D721Med (cell line): ENCODE measurements at places on chromosomes 12 and 14.

GRCh38 chr14:41167040-41167439, 439.6 kb upstream of the LRFN5 start:
- no peak for DNase-seq

DNA sequence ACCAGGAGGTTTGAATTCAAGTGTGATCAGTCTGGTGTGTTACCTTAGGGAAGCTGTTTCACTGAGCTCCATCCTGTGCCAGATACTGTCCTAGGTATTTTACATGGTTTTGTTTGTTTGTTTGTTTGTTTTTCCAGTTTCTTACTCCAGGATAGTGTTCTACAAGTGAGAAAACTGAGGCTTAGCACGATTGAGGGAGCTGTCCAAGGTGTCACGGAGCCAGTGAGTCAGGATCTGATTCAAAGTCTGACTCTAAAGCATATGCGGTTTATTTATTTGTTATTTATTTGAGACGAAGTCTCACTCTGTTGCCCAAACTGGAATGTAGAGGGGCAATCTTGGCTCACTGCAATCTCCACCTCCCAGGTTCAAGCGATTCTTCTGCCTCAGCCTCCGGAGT, 79.7 kb upstream of the GNG2 start:
- no peak for DNase-seq

DNA sequence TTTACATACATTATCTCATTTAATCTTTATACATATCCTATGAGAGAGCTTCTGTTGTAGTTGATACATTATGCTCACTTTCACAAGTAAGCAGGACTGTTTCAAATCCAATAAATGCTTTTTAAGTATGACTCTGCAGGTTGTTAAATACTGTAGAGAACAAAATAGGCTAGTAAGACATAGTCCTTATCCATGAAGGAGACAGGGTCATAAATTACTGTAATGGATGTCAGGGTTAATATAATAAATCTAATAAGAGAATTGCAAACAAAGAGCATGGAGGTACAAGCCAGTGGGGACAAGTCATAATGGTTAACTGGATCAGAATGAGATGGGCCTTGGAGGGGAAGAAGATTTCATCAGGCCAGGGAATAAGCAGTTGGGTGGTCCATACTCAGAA, 303.8 kb upstream of the RGS6 start:
- no peak for DNase-seq

GRCh38 chr12:19453961-19454360, 14.7 kb downstream of the AEBP2 start:
- no peak for DNase-seq

DNA sequence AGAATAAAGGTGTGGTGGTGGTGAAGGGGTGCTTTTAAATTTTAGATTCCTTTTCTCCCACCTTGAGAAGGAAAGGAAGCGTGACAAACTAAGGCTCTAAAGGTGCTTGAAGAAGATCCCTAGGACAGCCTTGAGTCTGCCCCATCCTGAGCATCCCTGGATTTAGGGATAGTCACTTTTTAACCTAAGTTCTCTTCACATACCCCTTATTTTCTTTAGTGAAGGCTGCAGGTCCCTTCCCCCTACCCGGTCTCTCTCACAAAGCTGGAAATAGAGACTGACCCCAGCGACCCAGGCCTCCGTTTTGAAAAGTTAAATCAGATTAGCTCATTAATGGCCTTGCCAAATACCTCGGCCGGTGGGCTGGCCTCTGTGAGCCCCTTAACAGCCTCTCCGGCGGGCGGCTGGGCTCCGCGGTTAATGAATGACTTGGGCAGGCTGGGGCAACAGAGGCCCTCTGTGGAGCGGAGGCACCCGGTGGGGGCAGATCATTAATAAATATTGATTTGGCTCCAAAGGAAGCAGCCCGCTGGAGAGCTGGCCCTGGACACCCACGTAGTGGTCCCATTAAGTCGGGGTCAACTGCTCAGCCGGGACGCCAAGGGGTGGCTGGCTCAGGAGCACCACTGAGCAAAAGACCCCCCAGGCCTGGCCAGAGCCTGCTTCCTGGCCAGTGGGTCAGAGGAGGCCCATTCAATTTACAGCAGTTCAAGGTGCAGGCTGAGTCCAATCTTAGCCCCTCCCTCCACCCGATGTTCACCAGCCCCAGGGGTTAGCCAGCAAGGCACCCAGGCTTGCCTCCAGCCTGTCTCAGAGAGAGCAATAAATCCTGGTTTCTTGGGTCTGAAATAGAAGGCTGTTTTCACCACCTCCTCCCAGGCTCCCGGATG, 31.8 kb downstream of the PAH start:
- DNase-seq = no peak

DNA sequence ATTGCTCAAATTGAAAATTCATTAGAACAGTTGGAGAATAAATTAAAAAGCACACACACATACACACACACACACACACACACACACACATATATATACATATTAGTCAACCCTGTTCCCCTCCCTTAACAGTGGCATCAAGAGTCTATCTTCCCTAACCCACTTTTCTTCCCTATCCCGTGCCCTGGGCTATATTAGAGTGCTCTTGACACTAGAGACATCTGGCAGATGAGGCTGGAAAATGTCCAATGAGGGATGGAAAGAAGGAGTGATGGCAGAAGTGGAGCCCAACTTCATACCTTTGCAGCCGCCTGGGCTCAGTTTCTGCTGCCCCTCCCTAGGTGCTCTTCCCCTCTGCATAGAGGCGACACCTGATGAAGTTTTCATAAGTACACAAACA, 172.4 kb upstream of the NUDT4 start:
- no peak for DNase-seq

DNA sequence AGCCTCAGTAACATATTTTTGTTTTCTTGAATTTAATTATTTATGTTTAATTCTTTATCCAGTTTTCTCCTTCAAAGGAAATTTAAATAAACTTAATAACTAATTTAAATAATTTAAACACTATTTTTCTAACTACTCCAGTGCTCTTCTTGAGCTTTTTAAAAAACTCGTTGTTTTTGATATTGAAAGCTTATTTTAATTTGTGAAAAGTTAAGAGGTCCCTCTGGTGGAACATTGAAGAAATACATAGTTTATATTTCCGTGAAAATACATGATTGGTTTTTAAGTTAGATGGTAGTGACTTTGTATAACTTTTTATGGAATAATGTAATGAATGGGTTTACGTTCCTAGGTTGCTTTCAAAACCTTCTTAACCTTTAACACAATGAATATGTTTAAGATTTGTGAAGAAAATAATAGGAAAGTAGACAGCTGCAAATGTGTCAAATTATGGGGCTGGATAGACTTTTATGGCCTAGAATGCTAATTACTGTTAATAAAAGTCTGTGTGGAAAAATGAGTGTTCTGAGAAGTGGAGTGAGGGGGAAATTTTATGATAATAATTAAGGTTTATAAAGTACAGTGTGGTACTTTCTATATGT, 45.9 kb upstream of the MSRB3 start:
- no peak for DNase-seq

DNA sequence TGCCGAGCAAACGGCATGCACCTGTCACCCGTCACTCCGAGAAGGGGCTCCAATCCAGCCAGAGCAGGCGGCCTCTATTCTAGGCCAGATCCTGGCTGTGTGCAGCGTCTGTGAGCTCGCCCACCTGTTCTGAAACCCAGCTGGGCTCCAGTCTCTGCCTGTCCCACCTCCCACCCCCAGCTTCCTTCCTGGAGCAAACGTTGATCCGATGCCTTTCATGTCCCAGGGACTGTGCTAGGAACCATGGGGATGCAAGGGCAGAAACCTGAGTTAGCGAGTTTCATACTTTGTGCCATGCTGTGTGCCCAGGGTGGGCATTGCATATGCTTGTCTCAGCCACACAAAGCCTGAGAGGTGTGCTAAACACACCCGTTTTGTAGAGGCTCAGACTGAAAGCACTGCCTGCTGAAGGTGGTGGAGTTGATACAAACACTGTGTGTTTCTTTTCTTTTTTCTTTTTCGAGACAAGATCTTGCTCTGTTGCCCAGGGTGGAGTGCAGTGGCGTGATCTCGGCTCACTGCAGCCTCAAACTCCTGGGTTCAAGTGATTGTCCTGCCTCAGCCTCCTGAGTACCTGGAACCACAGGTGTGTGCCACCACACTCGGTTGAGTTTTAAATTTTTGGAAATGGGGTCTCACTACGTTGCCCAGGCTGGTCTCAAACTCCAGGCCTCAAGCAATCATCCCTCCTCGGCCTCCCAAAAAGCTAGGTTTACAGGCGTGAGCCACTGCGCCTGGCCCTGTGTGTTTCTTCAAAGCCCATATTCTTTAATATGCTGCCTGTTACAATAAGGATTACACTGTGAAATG, 84.1 kb upstream of the MED13L start:
- no peak for DNase-seq

GRCh38 chr14:90451961-90452360, 55.1 kb downstream of the CALM1 start:
- no peak for DNase-seq

GRCh38 chr12:38555620-38556591, 239.3 kb downstream of the ALG10B start:
- DNase-seq = no peak
